ENCODE measurements at places on chromosomes 1 and 21.

- DNase-seq = no peak
Measured at GRCh38 chr1:84083307-84083706, 60.8 kb upstream of the PRKACB start.

GRCh38 chr1:86507935-86508582 is 38.8 kb upstream of the CLCA4 start:
- no peak for DNase-seq

- DNase-seq = no peak
Measured at GRCh38 chr1:232481091-232481490, 148.8 kb downstream of the SIPA1L2 start.

- no peak for DNase-seq
Measured at GRCh38 chr1:164137273-164137925, 421.6 kb upstream of the PBX1 start.

DNA sequence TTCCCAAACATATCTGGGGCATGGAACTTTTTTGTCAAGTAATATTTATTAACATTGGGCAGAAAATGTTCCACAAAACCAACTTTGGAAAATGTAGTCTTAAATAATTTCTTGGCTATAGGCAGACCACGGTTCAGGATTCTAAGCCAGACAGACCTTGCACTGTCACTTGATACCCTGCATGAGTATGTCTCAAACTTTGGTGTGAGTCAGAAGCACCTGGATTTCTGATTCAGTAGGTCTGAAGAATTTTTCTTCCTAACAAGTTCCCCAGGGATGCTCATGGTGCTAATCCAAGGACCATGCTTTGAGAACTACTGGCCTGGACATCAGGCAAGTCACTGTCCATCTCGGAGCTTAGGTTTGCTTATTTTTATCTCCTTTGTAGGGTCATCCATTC is 562.0 kb downstream of the PLPP3 start:
- no peak for DNase-seq

DNA sequence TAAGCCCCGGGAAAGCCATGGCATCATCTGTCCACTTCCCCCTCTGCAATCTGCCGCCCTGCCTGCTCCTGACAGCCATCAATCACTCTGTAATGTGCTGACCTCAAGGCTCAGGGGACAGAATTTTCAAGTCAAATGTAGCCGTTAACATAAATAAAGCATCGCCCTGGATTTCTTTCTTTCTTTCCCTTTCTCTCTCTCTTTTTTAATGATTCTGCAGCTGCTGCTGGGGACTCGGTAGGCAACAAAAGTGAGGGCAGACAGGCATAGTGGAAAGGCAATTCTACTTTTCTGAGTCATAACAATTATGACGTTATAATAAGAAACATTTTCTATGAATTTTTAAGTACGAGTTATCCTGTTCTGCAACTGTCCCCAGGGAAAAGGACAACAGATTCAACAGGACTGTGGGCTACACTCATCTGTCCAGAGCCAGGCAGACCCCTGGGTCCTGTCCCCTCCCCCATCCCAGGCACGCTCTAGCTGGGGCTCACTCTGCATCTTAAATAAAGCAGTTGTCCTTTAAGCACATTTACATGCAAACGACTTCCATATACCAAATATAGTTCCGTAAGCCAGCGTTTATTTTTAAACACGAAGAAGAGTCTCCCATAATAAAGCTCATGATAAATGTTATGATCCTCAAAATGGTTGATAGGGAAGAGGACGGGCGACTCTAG is 78.7 kb downstream of the SSBP3 start:
- no peak for DNase-seq

DNA sequence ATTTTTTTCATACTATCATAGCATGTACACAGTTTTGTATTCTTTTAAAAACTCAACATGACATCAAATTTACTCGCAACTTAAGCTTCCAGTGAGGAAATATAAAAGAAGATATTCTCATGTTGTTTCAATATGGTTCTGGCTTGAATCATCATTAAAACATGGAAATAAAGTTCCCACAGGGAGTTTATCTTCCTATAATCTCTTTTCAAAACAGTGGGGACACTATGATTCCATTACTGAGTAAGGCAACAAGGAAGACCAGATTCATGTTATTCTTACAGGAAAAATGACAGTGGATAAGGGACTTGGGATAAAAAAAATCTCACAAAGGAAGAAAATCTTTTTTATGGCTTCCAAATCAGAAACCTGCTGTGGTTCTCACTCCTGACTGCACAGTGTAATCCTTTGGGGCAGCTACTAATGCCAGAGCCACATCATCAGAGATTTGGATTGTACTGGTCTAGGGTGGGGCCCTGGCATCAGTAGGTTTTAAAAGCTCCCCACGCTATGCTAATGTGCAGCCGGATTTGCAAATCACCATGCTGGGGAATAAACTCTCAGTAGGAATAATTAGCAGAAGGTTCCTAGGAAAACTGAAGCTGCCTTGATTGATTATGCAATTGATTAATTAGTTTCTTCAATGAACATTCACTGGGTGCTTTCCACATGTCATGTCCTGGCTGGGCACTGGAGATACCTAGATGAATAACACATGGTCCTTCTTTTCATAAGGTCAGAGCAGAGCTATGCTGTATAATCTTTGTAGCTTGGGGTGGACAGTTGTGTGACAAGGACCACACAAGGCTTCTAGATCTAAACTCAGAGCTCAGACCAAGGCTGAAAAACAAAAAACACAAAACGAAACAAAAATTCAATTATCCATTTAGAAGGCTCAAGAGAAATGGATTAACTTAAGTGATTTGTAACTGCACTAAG is 71.1 kb upstream of the C8B start:
- DNase-seq = no peak

DNA sequence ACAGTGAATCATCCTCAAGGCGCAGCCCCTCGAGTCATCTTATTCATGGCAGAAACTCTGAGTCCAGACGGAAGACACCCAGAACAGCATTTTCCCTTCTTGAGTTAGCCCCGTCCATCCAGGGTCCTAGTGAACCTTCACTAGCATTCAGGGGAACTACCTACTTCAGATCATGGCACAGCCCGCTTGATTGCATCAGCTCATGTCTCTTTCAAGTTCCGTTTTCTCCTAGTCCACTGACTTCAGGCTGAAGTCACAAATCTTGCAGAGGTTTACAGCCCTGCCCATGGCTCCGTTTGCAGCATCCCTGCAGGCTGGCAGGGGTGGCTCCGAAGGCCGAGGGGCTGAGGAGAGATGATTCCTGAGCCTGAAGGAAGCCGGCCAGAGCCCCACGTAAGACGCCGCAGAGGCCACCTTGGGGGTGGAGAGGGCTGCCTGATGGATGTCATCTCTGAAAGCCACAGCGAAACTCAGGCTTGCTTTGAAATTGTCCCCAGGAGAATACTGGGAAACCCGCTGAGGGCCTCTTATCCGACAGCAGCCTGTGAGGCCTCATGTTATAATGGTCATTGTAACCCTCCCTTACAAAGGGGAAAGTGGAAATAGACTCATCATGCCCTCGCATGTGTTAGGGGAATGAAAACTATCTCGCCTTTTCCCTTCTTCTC is 310.2 kb upstream of the AJAP1 start:
- DNase-seq = no peak

Measured in activated naive CD4-positive, alpha-beta T cell (primary cell).